Glomerular endothelial cell (primary cell): ENCODE measurements at places on chromosomes 6 and 20.

DNA sequence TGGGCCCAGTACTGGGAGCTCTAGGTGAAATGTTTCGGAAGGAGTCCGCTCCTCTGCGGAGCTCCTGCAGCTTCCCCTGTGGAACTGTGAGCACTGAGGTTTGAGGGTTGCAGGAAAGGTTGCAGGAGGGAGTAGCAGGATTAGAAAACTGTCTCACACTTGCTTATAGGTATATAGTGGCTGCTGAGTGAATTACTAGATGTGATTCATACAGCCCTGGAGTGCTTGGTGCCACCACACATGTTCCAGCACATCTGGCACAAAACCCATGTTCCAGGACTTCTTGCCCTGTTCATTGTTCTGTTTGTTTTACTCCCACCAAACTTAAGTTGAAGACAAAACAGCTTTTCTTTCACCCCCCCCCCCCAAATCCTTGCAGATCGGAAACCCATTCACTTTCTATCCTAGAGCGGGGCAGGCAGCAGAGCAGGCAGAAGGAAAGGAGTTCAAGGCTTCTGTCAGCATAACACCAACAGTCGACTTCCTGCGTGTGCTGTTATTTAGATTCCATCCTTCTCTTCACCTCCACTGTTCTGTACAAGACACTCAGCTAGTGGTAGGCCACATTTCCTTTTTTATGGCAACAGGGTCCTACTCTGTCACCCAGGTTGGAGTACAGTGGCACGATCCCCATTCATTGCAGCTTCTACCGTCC, 669 bp upstream of the PEX6 start:
- no peak for DNase-seq

DNA sequence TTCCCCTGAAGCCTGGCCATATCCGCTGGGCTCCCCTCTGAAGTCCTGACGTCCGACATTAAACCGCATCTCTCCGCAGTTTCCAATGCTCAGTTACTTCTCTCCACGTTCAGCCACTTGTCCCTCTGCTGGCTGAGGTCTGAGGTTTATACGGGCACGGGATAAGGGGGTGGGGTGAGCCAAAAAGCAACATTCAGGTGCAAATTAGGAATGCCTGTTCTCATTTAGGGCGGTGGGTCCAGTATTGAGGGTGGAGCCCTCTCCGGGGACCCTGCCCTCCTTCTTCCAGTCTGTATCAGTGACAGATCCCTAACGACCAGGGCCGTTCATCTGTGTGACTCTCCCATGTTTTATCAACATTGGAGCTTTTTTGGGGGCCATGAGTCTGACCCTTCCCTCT, 1454.4 kb downstream of the HACE1 start:
- no peak for DNase-seq

GRCh38 chr6:111199935-111200334, 112.6 kb downstream of the SLC16A10 start:
- DNase-seq: no peak

DNA sequence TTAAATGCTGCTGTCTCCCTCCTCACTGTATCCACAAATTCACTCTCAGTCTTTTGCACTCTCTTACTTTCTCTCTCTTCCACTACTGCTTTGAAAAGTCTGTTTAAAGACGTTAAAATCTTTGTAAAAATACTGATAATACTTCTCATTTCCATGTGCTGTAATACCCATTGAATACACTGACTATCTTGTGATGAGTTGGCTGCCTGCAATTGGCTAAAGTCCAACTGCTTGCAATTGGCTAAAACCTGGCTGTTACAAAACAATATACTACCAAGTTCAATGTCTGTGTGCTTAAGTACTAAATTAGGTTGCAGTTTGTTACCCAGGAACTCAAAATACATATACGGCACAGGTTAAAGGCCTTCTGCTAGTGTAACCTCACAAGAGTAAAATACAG, 264.8 kb downstream of the THBS2 start:
- no peak for DNase-seq

GRCh38 chr6:91852252-91852651, 1265.4 kb upstream of the MAP3K7 start:
- DNase-seq: no peak

GRCh38 chr20:50859161-50859560, 64.3 kb downstream of the BCAS4 start:
- DNase-seq: no peak

DNA sequence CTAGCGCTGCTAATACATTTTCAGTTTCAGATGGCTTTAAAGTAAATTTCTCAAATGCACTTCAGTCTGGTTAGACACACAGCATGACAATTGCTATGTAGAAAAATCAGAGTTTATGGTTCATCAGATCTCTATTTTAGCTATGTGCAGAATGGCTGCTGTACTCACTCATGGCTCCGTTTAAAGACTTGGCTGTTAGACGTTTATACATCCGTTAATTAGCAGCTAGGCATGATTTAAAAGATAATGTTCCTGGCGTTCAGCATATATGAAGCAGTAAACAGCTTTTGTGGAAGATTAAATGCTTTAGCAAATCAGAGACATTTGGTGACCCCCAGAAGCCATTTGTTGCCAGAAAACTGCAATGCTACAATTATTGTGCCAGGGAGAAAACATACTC, 350.0 kb upstream of the MANEA start:
- no peak for DNase-seq

GRCh38 chr20:13355411-13355810, 134.3 kb downstream of the ISM1 start:
- DNase-seq: no peak

- DNase-seq: no peak
Measured at GRCh38 chr6:98871821-98872220, 37.4 kb downstream of the POU3F2 start.

DNA sequence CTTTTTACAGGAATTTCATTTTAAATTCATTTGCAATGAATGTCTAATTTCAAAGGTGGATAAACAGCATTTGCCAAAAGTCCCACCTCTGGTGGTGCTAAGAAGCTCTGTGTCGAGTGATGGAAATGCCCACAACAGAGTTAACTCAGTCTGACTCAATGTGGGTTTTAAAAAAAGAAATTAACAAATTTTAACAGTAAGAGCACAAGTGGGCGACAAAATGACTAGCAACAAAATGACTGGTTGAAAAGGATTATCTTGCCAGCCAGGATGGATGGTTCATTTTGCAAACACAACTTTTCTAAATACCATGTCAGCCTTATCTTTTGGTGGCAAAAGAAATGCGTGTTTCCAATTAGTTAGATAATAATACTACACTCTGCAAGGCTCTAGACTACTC, 14.3 kb upstream of the TAGAP start:
- DNase-seq: no peak

DNA sequence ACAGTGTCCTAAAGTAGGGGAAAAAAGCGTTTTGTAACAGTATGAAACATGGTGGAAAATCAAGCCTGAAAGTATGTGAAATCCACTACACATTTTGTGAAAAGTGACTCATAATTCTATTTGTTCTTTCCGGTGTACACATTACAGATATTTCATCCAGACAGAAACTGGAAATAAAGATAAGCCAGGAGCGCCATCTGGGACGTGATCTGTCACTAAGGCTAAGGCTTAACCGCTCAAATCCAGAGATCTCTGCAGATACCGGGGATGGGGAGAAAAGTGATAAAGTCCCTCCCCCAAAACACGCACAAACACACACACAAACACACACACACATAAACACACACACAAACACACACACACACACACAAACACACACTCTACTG, 26.6 kb upstream of the SRSF6 start:
- DNase-seq: no peak

GRCh38 chr20:137668-138490, 4.5 kb upstream of the DEFB126 start:
- no peak for DNase-seq

DNA sequence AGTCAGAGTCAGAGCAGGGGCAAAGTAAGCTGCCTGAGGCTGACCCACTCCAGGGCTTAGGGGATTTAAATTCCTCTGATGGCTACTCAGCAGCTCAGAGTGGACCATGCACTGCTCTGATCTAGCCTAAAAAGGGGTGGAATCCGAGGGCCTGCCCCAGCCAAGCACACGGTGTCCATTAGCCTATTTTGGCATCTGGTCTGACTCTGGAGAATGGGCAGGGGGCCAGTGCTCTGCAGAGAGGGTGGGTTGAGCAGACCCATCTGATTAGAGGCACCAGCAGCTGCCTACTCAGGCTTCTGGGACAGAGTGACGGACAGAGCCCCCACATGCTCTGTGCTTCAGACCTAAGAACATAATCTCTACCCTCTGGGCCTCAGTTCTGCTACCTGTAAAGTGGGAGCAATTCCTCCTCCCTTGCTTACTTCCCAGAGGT, 25.9 kb upstream of the TGM2 start:
- DNase-seq: no peak

GRCh38 chr20:46640536-46641311, 10.5 kb downstream of the SLC13A3 start:
- no peak for DNase-seq

GRCh38 chr6:51702851-51703250, 384.6 kb downstream of the PKHD1 start:
- DNase-seq: no peak

GRCh38 chr20:50982363-50982762, 23.7 kb downstream of the MOCS3 start:
- DNase-seq: no peak

DNA sequence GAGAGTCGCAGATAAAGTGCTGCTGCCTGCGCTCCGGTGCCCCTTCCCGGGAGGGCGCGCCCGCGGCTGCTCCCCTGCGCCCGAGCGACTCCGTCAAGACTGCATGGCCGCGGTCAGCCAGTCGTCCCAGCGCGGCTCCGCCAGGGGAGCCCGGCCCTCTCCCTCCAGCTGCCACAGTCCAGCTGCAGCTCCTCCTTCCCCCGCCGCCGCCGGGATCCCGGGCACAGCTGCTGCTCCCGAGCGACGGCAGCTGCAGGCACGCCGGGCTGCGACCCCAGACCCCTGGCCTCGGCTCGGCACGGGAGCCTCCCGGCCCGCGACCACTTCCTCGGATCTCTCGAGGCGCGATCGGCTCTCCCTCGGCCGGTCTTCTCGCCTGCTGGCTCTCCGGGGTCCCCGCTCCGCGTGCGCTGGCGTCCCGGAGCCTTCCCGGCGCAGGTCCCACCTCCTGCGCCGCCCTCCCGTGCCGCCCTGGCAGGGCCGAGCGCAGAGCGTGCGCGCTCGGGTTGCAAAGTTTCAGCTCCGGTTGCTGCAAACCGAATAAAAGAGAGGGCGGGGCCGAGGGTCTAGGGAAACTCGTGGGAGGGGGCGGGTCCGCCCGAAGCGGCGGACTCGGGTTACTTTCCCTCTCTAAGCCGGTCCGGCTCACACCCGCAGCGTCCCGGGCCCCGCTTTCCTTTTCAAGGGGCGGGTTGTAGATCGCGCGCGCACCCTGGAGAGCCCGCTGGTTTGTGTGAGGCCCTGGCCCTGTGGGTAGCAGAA, at the start of gene CNKSR3:
CNKSR3 (minus strand) TSS at position 542 of the 762 bp plus-strand sequence. CDS start 571 bp downstream, outside the sequence.
- no peak for DNase-seq

DNA sequence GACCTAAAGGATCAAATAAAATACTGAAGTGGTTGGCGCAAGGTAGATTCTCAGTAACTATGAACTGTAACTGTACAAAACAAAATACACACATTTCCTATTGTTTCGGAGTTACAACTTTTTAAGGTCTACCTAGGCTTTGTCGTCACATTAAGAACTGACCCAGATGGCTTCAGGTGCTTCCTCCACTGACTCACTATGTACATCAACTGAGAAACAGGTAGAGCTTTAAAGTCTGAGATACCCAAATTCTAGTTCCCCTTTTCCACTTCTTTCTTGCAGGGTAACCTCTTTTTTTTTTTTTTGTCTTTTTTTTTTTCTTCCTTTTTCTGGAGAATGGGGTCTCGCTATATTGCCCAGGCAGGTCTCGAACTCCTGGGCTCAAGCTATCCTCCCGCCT, 5.5 kb downstream of the SNRPB start:
- no peak for DNase-seq

GRCh38 chr6:16437095-16437494, 198.7 kb downstream of the GMPR start:
- DNase-seq: no peak

DNA sequence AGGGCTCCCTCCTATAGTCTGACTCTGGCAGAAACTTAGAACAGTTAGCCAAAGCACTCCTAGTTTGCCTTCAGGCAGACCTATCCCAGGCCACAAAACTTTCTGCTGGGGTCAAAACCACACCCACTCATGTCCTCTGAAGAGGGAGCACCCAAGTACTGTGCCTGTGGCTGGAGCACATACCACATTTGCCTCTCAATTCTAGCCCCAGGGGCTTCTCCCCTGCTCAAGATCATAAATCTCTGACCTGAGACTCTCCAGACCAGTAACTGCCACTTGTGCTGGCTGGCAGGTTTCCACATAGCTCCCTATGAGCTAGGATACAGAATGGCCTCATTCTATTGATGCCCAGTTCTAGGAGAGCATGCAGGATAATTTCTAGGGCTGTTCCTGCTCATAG, 781.0 kb downstream of the EYS start:
- DNase-seq: no peak
